ENCODE measurements at places on chromosomes 6 and 20.

- peak; percentile 10 for DNase-seq
These were observed 125.4 kb downstream of the ADGRB3 start for GRCh38 chr6:68760485-68760884.

DNA sequence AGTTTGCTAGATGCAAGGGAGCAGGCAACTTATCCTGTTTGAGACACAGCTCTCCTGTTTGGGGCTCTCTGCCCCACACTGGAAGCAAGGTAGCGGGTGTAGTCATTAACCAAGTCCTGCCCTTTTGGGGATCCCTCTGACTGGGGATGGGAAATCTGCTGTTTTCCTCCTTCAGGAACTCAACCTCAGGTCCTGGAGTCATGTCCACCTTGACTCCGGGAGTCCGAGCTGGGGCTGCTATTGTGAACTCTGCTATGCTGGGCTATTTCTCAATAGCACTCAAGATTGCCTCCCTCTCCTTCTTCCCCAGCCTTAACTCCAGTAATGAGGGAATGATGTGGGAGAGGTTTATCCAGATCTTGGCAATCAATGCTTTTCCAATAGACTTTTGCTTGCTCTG, 54.1 kb upstream of the CHD6 start:
- DNase-seq: no peak

- DNase-seq: no peak
These were observed 68.6 kb upstream of the CCN6 start for GRCh38 chr6:111985202-111985731.

DNA sequence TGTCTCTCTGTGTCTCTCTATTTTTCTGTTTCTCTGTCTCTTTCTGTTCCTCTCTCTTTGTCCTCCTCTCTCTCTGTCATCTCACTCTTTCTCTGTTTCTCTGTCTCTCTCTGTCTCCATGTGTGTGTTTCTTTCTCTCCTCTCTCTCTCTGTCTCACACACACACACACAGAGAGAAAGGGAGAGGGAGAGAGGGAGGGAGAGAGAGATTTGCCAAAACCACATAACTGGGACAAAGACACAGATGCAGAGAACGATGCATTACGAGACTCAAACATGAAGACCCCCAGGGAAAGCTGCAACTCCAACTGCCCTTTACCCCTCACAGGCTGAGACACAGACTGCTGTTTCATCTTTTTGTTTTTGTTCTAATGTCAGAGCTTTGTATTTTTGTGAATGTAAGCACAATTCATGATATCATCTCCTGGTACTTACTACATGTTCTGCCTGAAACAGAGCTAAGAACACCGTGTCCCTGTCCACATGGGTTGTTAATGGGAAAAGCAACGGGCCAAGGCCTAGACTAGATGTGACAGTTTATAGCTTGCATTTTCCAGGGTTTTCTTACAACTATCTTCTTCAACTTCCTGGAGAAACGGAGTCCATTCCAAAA, 177.1 kb upstream of the ARID1B start:
- no peak for DNase-seq

GRCh38 chr6:11218538-11219399, 13.7 kb downstream of the NEDD9 start:
- DNase-seq: no peak

DNA sequence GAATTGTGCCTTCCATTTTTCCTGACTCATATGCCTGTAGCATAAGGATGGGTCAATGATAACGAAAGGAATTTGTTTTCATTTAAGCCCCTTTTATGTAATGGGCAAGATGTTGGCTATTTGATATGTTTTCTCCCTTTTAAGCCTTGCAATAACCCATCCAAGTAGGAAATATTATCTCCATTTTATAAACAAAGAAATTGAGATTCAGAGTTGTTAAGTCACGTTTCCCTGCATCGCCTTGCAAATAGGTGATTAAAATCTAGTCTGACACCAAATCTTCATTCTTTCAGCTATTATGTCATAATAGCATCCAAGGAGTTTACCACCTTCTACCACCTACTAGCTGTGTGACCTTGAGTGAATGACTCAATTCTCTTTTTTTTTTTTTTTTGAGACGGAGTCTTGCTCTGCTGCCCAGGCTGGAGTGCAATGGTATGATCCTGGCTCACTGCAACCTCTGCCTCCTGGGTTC, 7.0 kb downstream of the HNF4A start:
- DNase-seq: no peak

DNA sequence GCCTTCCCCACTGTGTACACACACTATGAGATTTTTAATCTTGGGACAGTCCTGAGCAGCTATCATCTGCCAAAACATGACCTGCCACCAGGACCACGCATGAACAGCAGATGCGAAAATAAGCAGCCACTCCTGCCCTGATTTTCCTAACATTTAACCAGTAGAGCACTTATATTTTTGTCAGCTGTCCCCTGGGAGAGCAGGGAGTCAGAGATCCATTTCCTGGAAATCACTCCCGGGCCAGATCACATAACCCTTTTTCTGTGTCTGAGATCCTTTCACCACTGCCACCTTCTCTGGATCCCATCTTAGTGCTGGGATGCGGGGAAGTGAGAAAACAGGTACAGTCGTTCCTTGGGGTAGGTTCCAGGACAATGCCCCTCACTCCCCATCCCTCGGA, 5.7 kb downstream of the SDCBP2 start:
- DNase-seq: no peak

GRCh38 chr6:37489697-37490336, 9.9 kb downstream of the CCDC167 start:
- DNase-seq: peak; percentile 79

- DNase-seq: no peak
These were observed 30.4 kb upstream of the RNF24 start for GRCh38 chr20:4045741-4046140.

- DNase-seq: no peak
These were observed 36.6 kb upstream of the HIVEP1 start for GRCh38 chr6:11975353-11975977.

- no peak for DNase-seq
These were observed 22.1 kb upstream of the TENT5A start for GRCh38 chr6:81774542-81774941.

DNA sequence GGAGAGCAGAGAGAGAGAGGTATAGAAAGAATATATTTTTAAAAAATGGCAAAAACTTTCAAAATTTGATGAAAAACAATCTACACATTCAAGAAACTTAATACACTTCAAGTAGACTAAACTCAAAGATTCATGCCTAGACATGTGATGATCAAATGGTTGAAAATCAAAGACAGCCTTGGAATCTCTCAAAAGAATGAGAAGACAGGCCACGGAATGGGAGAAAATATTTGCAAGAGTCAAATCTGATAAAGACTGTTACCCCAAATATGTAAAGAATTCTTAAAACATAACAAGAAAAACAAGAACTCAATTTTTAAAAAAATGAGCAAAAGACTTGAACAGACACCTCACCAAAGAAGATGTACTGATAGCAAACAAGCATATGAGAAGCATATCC, 49.7 kb downstream of the THEMIS start:
- no peak for DNase-seq

- DNase-seq: peak; percentile 53
These were observed 45.8 kb upstream of the SLCO4A1 start for GRCh38 chr20:62596486-62596885.

DNA sequence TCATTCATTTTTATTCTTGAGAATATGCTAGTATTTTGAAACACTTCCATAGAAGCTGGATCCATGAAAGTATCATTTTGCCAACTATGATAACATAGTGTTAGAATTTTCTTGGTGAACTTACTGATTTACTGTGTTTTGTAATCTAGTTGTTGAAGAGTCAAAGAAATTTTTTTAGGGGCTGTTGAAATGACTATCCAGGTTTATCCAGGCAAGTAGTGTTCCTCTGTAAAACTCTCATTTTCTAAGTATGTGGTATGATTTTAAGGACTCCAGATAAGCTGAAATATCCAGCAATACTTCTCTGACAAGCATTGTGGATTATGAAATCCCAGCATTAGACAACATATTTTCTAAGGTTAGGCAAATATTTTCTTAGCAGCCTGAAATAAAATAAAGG, 95.9 kb downstream of the GRIK2 start:
- no peak for DNase-seq

- no peak for DNase-seq
These were observed 3.6 kb downstream of the NT5E start for GRCh38 chr6:85453490-85453889.

DNA sequence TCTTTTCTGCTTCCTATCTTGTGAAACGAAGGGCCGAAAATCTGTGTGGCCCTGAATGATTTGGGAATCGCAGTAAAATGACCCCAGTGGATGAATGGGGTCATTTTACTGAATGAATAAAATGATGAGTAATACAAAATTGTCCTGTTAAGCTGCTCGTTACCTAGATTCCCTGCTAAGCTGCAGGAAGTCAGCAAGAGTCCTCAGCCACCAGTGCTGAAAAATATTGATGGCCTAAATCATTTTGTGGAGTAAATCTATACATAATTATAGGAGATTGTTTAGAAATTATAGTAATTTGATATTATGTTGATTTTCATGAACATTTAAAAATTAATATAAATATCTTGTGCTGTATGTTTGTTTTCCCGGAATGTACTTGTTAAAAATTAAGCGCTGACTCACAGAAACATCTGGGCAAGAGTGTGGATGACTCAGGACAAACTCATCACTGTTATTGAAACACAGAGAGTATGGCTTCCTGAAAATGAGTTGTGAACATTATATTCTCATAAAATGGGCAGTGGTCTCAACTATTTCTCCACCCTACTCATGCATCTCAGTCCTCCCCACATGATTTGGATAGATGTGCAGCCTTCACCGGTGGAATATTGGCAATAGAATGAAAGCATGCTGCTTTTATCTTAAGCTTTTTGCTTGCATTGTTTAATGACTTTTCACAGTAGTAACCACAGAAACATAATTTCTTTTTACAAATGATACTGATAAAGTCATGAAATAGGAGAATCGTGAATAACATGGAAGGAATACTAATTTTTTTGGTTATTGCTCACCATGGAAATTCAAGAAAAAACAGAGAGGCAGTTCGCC, 36.2 kb upstream of the RGS17 start:
- no peak for DNase-seq

- DNase-seq: no peak
These were observed 10.9 kb downstream of the FOXQ1 start for GRCh38 chr6:1322696-1323219.

All from NCI-H2171 treated with DMSO at 0.1 percent for 48 hours (cell line).